ENCODE measurements at places on chromosomes 2 and 18. TPM values are rescaled to one million over a fixed set of nuclear protein-coding genes. Genes with fewer than 3 reads are reported as not detected.

The CABYR gene
- total RNA-seq = 19.7 TPM

The GAD1 gene
- total RNA-seq = 0.34 TPM

The PMS1 gene
- total RNA-seq = 6.3 TPM

The SLC30A3 gene
- total RNA-seq = 3.4 TPM

The TFCP2L1 gene
- 29.7 TPM for total RNA-seq

The GYPC gene
- not detected for total RNA-seq

The COBLL1 gene
- 5.6 TPM for total RNA-seq

The ESPNL gene
- total RNA-seq = 0.07 TPM

The TRIB2 gene
- 1.1 TPM for total RNA-seq

The KLF7 gene
- 28.8 TPM for total RNA-seq

The PXDN gene
- total RNA-seq = 11.5 TPM

The NPPC gene
- total RNA-seq = 0.42 TPM

The KCNE4 gene
- total RNA-seq = 0.46 TPM

The IL36G gene
- total RNA-seq = not detected

The SLC40A1 gene
- total RNA-seq = 2.0 TPM

The TDRD15 gene
- total RNA-seq = not detected

The AKAIN1 gene
- total RNA-seq = not detected

The PKP4 gene
- 24.3 TPM for total RNA-seq

The SPP2 gene
- not detected for total RNA-seq

The WIPF1 gene
- 24.6 TPM for total RNA-seq

Measured in A549 treated with AZD2906 at 1 μM for 4 hours (cell line).